ENCODE measurements at places on chromosomes 1 and 21. TPM values are rescaled to one million over a fixed set of nuclear protein-coding genes. Genes with fewer than 3 reads are reported as not detected.

DNA sequence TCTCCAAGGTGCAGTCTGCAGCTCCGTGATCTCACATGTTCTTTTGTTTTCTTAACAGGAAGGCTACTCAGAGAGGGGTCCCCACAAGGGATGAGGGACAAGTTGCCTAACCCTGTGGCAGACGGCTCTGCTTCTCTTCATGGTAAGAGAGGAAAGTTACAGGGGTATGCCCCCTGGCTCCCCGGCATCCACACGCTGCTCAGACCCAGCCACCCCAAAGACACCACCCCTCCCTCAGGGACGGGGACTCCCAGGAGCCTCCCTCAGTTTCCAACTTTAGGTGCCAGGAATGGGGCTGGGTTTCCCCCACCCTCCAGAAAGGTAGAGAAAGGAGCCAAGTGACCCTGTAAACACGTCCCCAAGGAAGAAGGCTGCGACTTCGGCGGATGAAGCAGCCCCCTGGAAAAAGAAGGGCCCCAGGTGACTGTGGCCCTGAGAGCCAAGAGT, 19.7 kb downstream of the OPTC start:
- DNase-seq, result peak; percentile 56

- DNase-seq, result no peak
These were observed 10.4 kb downstream of the CAMTA1 start for GRCh38 chr1:6795661-6796060.

DNA sequence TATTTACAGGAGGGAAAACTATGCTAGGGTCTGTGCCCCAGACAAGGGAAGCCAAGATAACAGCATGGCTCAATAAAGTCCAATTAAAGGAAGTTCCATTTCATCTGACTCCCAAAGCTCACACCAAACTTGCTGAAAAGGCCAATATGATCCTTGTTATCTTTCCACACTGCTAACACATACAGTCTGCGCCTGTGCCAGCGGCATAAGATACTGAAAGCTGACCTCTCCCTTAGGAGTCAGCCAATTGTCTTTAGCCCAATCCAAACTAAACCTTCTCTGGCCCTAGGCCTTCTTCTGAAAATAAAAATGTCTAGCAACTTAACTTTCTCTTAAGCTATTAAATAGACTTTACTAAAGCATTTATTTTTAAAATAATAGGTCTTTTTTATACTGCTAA, 179.0 kb upstream of the PLD5 start:
- no peak for DNase-seq

GRCh38 chr1:63703701-63704107, 70.1 kb upstream of the ROR1 start:
- DNase-seq, result no peak

DNA sequence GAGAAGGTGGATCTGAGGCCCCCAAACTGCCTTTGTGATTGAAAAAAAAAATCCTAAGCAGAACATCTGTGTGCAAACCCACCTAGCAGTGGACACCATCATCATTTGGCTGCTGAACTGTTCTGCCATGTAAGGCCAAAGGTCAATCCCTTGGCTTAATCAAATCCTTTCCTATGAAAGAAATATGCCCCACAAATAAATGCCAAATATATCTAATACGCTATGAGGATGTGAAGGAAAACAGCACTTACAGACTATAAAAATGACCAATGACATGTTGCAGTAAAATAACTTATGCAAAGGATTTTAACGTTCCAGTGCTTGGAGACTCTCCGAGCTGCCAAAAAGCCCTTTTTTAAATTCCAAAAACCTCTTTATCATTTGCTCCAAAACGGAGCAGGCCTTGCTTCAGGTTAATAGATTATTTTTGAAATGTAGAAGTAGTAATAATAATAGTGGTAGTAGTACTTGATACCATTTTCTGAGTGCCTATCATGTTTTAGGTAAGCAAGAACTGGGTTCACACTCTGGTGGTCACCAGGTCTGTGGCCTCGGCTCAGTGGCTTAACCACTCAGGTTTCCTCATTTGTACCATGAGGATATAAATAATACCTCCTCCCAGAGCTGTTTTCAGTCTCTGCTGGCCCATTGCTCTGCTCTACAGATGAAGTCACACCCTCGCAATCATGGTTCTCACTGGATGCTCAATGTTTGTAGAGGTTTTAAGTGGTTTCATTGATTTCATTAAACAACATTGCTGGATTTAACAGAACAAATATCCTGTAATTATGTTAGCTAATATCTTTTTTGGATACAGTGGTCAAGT, 47.9 kb upstream of the EDEM3 start:
- DNase-seq, result no peak

DNA sequence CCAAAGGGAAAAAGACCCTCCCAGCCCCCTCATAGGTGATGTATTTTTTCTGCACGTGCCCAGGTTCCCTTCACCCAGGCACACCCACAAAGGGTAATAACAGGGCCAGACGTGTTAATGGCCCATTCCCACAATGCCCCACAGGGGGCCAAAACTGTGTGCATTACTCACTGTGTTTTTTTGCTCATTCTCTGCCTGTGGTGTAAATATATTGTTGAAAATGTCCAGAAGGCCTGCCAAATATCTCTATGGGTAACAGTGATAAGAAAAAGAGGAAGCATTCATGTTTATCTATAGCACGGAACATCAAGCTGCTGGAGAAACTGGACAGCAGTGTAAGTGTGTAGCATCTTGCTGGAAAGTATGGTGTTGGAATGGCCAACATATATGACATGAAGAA, 21.9 kb downstream of the RHEX start:
- DNase-seq, result peak; percentile 71

The INSRR gene
- not detected for total RNA-seq

The CREB3L4 gene
- total RNA-seq, result 23.9 TPM

The SAMD13 gene
- 1.4 TPM for total RNA-seq

All from endodermal cell (in vitro differentiated cells).